GM06990 (cell line): ENCODE measurements at places on chromosomes 3 and 15.

DNA sequence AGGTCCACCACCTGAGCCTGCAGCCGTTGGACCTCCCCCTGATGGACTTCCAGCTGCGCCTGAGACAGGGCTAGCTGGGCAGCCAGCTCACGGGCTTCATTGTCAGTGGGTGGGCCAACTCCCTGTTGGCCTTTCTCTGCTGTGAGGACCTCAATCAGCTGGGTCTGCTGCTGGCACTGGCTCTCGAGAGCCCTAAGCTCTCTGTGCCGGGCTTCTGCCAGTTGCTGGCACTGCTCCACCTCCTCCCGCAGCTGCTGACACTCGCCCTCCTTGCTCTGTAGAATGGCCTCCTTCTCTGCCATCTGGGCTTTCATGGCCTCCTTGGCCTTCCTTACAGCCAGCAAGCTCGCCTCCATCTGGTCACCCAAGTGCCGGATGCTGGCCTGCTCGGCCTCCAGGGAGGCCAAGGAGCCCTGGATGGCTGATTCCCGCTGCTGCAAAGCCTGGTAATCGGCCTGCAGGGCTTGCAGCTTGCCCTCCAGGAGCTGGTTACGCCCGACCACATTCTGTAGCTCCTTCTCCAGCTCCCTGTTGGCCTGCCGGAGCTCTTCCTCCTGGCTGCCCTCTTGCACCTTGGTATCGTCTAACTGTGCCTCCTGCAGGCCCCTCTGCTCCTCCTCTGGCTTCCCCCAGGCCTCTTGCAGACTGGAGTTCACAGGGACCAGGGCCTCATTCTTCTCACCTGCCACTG lies 23.8 kb downstream of the CXCR6 start:
- DNase-seq = no peak

DNA sequence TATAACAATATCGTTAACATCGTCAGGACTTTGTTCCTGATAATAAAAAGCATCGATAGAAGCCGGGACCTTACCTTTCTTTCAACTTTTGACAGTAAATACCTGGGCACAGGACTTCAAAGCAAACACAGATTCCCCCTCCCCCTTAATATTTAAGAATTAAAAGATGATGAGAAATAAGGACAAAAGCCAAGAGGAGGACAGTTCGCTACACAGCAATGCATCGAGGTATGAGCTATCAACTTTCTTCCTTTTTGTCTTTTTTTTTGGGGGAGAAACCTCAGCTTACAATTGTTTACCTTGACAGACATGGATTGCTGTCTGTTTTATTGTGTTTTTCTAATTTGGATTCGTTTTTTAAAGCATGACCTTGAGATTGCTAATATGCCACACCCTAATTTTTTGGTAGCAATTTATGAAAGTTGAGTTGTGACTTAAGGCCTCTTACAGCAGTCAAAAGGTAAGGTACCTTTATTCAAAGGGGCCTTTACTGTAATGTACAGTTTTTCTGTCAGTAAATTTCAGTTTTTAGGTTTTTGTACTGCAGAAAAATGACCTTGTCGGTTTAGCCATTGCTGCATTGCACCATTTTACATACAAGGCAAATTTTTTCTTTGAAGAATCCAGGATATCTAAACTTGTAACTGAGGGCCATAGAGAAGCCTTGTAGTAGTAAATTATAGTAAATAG lies 1.1 kb downstream of the CHD2 start:
- no peak for DNase-seq

- DNase-seq = no peak
These were observed 92.8 kb upstream of the UBE2E1 start for GRCh38 chr3:23712656-23713559.

DNA sequence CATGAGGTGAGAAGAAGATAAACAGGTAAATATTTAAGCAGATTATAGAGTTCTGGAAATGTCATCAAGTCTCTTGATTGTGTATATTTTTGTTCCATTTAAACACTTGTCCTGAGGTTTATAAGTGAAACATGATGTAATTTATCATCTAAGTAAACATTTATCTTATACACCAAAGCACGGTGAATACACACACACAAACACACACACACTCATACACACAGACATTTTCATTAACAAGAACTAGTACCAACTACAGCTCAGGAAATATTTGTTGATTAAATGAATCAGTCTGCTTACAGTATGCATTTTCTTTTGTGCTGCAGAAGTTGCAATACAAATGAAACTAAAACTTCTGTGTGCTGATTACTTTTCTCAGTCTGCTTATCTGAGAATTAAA lies 357.3 kb downstream of the ZBTB20 start:
- DNase-seq = no peak

GRCh38 chr3:58041182-58041825 lies 33.1 kb downstream of the FLNB start:
- no peak for DNase-seq

GRCh38 chr3:124221422-124221821 lies 229.5 kb upstream of the ROPN1 start:
- DNase-seq = no peak

GRCh38 chr3:120821426-120821825 lies 78.9 kb downstream of the GTF2E1 start:
- DNase-seq = no peak

DNA sequence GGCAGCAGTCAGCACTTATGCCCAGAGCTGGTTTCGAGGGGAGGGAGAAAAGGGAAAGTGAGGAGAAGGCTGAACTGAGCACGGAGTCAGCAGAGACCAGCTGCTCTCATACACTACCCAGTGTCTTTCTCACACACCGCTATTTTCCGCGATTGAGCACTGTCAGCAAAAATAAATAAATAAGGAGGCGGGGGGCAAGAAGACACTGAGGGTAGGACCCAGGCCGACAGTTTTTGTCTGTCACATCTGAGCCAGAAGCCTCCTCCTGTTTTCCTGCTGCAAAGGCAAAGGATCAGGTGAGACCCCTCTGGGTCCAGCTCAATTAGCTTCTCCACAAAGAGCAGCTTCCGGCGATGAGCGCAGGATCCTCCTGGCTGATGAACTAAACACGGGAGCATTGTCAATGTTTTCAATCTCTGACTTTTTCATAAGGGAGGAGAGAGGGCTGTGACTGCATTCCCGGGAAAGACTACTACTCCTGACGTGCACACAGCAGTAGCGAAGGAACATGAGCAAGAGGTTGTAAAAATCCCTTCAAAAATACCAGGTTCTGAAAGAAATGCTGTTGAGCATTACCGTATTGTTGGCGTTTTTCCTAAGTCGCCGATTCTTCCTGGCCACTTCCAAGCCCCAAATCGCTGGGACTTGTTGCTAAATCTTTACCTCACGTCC lies 1.3 kb downstream of the FRMD5 start:
- DNase-seq = no peak

DNA sequence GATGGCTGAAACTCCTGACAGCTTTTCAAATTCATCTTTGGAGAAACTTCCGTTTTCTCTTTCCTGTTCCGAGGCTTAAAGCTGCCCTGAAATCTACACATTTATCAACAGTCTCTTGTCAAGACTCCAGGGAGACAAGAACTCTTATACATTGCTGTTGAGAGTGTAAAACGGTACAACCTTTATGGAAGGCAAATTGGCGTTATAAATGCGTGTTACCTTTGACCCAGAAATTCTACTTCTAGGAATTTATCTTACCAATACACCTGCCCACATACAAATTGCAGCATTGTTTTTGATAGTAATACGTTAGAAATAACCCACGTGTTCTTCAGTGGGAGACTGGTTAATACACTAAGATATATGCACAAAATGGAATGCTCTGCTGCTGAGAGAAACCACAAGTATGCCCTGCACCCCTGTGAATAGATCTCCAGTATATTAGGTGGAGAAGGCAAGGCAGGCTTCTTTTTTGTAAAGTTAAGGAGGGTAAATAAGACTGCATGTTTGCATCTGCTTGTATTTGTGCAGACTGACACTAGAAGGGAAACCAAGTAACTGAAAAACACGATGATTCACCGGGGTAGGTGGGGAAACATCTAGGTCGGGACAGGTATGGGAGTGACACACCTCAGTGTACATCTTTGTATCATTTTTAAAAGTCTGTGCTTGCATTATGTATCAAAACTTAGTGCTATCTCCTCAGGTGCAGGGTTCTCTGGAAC lies 97.5 kb downstream of the IGF1R start:
- DNase-seq = no peak
